ENCODE measurements at places on chromosomes 2 and 18. TPM values are rescaled to one million over a fixed set of nuclear protein-coding genes. Genes with fewer than 3 reads are reported as not detected.

DNA sequence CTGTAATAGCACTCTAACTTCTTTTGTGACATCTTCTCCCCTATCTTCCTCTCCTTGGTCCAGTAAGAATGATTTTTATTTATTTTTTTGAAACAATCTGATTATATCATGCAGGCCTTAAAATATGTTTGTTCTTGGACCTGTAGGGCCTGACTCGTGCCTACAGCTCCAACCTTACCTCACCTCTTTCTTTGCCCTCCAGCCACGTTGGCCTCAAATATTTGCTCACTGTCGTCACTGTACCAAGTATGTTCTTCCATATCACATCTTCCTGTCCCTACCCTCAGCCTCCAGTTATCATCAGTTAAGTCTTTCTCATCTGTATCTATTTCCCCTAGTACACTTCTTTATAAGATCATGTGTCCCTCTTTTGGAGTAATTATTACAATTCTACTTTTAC is 125.5 kb downstream of the CDH7 start:
- no peaks in the 10 kb centered on the region for H3K27me3 ChIP-seq
- H3K4me3 ChIP-seq, result no peak overlapping the region
- DNase-seq, result no peak

GRCh38 chr2:239402666-239403065 is 1.8 kb upstream of the HDAC4 start:
- DNase-seq, result no peak
- H3K4me1 ChIP-seq, result peaks cover 14% of the 10 kb centered on the region
- H3K27me3 ChIP-seq, result no peaks in the 10 kb centered on the region
- no peak overlapping the region for H3K27ac ChIP-seq

TMEM17 gene
- 0.96 TPM for total RNA-seq

DNA sequence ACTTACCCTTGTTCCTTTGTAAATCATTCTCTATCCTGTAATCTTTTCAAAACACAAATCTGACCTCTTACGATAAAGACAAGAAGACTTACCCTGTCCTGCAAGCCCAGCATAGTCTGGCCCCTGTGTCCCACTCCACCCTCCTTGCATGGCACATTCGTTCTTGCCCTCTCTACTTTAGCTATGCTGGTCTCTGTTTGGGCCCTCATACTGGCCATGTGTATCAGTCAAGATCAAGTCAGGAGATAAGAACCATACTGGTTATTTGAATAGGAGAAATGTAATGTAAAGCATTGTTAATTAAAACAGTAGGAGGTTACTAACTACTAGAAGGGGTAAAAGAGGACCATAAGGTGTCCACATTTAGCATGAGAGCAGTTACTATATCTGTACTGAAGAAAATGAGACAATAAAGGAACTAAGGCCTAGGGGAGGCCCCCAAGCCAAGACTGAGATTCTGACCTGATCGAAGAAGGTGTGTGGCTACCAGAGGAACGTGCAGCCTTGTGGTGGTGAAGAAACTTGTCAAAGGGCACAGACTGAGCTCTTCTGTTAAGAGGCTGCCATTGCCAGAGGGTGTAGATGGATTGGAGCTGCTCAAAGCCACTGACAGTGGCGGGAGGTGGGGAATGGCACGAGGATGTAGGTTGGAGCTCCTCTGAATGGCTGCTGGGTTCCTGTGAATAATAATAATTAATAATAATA is 80.8 kb downstream of the KCTD18 start:
- no peaks in the 10 kb centered on the region for H3K4me1 ChIP-seq
- no peak for DNase-seq
- no peak overlapping the region for H3K4me3 ChIP-seq
- H3K36me3 ChIP-seq, result peaks cover 7% of the 10 kb centered on the region
- no peak overlapping the region for H3K27ac ChIP-seq
- no peaks in the 10 kb centered on the region for H3K27me3 ChIP-seq

VWA3B gene
- 0.48 TPM for total RNA-seq

DNA sequence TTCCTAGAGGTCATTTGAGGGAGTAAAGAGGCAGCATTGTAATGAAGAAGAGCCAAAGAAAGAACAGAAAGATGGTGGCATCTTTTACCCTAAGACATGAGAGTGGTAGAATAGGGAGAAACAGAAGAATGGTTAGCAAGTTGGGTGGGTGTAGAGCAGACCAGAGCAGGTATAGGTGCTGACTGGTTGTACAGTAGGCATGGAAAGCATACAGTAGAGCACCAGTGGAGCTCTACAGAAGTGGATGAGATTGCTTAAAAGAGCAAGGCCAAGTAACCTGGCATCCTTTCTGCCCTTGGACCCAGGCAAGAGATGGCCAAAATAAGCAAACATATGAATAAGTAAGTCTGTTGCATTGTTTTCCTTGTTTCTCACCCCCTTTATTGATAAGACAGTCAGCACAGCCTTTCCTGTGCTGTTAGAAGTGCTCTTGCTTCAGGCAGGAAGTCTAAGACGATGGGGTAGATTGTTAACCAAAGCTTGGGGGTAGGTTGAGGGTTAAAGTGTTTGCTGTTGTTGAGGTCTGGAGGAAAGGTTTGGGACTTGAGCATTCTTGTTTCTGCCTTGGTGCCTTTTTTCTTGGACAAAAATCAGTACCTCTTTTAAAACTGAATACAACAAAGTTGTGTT is 76.9 kb downstream of the DIS3L2 start:
- H3K4me1 ChIP-seq, result no peaks in the 10 kb centered on the region
- DNase-seq, result no peak
- H3K27ac ChIP-seq, result no peak overlapping the region
- no peaks in the 10 kb centered on the region for H3K36me3 ChIP-seq
- H3K4me3 ChIP-seq, result no peak overlapping the region

GRCh38 chr18:58612315-58613055 is 16.4 kb downstream of the ALPK2 start:
- H3K27me3 ChIP-seq, result no peaks in the 10 kb centered on the region
- no peak for DNase-seq
- H3K4me1 ChIP-seq, result no peaks in the 10 kb centered on the region

SCN7A gene
- total RNA-seq, result 22.2 TPM

DNA sequence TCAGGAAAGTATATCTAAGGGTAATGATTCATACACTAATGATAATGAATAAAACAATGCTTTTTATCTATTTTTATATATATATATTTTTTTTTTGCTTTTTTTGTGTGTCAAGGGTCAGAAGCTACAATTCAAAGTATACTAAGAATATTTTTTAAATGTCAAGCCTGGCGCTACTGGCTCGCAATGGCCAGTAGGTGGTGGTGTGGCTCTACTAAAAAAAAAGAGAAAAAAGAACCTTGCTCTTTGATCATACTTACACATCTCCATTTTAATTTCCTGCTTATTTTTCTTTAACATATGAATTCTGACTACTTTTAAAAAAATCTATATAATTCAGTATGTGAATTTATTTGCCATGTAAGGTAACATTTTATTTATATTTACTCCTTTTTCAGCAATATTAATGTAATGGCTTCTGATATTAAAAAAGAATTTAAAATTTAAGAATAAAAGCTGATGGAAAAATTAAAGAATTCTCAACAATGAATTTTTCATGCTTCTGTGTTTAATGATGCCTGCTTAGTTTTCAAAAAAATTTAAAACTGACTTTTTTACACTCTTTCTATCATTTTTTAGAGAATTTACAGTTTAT is 232.9 kb downstream of the GULP1 start:
- no peaks in the 10 kb centered on the region for H3K36me3 ChIP-seq
- peak overlapping the region; percentile 1 for H3K27ac ChIP-seq
- H3K27me3 ChIP-seq, result no peaks in the 10 kb centered on the region
- peak; percentile 10 for DNase-seq
- peaks cover 7% of the 10 kb centered on the region for H3K4me1 ChIP-seq

DNA sequence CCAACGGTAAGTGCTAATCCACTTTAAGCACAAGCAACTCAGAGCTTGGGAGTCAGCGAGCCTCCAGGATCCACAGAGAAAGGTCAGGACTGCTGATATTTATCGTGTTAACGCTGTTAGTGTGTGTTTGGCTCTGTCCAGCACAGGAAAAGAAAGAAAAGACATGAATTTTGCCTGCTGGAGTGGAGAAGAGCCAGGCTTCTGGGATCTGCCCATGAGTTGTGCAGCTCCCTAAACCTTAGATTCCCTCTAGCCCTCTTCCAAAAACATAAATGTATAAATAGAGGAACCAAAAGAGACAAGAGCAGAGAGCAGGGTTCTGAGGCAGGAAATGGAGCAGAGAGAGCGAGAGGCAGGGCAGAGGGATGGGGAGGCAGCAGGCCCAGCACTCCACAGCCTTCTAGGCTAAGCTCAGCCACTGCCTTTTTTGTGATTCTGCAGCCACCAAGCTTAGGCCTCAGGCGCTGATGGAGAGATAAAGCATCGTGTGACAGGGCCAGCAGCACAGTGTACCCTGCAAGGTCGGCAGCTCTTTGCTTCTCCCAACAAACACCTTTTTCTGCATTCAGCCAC is 14.5 kb upstream of the MAT2A start:
- DNase-seq, result no peak
- no peaks in the 10 kb centered on the region for H3K36me3 ChIP-seq
- H3K27ac ChIP-seq, result peak overlapping the region; percentile 73
- H3K27me3 ChIP-seq, result no peaks in the 10 kb centered on the region

Data from transverse colon (tissue), 4 donors.